ENCODE measurements at places on chromosomes 4 and X. TPM values are rescaled to one million over a fixed set of nuclear protein-coding genes. Genes with fewer than 3 reads are reported as not detected.

Gene MAGEB2
- not detected for polyA plus RNA-seq

Gene PDLIM3
- 19.1 TPM for polyA plus RNA-seq

Gene RAI2
- polyA plus RNA-seq = 17.4 TPM

Gene ADAMTS3
- 8.5 TPM for polyA plus RNA-seq

GRCh38 chrX:41629539-41629938 lies 59.2 kb upstream of the GPR34 start:
- DNase-seq = no peak

- DNase-seq = no peak
Observed at GRCh38 chr4:149347139-149347538, 468.5 kb downstream of the IQCM start.

GRCh38 chr4:166924424-166924823 lies 309.9 kb downstream of the SPOCK3 start:
- no peak for DNase-seq

- DNase-seq = no peak
Observed at GRCh38 chr4:144739511-144740033, 93.6 kb downstream of the HHIP start.

DNA sequence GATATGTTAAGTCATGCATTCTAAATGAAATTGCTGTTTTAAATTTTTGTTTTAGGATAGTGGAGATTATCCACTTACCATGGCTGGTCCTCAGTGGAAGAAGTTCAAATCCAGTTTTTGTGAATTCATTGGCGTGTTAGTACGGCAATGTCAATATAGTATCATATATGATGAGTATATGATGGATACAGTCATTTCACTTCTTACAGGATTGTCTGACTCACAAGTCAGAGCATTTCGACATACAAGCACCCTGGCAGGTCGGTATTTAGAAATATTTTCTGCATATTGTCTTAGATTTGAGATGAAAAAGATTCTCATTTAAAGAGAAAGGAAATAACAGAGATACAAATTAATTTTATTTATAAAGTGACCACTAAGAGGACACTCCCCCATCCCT lies 83.6 kb downstream of the STAG2 start:
- DNase-seq = no peak

DNA sequence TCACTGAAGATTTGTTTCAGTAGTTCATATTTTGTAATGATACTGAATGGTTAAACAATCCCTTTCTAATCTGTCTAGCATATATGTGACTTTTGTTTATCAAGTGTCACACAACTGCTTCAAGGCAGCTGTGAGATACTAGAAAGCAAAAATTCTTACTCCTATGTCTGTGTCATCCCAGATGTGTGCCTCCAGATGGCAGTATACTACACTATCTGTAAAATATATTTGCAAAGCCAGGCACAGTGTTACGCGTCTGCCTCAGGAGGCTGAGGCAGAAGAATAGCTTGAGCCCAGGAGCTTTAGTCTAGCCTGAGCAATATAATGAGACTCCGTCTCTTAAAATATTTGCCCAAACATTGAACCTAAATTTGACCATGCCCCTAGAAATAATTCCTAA lies 4.0 kb downstream of the NUDT10 start:
- no peak for DNase-seq

Measured in right lung (tissue), 10 donors.